Fibroblast of lung (primary cell): ENCODE measurements at places on chromosomes 12 and 14.

DNA sequence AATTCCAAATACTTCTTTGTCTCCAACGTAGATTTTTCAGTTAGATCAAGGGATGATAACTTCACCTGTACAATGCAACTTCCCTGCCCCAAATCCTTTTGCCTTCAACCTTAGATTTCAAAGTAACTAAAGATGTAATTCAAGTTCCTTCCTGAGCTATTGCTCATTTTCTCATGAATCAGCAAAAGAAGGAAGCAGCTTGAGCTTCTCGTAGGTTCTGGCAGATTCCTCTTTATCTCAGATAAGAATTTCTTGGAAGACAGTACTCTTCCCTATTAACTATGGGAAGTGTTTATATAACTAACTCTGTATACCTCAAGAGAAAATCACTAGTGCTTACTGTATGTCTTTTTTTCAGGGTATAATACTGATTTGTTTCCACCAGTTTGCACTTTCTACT is 203.8 kb downstream of the RASSF9 start:
- DNase-seq = peak; percentile 28

- peak; percentile 49 for DNase-seq
These were observed 496.4 kb downstream of the PCNX1 start for GRCh38 chr14:71403656-71404055.

- peak; percentile 54 for DNase-seq
These were observed 57.2 kb upstream of the RIN3 start for GRCh38 chr14:92456215-92457015.

DNA sequence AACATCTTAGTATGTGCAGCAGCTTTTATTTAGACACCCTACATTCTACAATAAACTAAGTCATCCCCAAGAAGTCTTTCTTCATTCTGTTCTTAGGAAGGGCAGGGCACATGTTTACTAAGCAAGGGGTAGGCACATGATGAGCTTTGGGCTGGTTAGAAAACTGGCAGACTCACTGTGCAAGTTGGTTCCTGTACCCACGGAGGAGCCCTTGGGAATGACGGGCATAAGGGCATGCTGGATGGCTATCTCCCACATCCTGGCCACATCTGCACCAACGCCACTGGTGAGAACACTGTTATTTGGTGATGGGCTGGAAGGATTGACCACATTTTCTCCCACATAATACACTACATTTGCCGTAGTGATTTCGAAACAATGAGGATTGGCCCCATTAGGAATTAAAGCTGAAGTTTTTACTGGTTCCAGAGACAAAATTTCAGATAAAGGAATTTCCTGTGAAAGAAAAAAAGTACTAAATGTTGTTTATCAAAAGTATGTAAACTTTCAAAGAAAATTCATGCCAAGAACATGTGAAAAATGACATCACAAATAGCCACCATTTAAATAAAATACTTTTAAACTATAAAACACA is 297.0 kb downstream of the PRKD1 start:
- DNase-seq = no peak

DNA sequence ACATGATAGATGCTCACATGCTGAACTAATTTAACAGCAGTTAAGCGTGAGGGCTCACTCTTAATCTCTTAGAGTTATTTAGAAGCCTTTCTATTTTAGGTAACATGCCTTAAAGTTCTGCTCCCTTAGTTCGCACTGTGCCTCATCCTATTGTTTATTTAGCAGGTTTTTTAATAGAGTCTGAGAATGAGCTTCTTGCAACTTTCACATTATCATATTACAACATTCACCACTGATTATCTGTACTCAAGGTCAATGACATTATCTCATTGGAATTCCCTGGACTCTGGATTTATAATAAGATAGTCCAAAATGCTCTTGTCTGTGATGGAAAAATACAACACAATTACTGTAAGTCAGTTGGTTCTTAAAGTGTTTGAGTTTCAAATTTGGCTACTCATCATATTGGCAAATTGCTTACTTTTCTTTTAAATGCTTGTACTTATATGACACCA is 183.6 kb upstream of the SLC38A2 start:
- peak; percentile 96 for DNase-seq

GRCh38 chr14:94494085-94494484 is 15.2 kb downstream of the SERPINA12 start:
- DNase-seq = no peak

DNA sequence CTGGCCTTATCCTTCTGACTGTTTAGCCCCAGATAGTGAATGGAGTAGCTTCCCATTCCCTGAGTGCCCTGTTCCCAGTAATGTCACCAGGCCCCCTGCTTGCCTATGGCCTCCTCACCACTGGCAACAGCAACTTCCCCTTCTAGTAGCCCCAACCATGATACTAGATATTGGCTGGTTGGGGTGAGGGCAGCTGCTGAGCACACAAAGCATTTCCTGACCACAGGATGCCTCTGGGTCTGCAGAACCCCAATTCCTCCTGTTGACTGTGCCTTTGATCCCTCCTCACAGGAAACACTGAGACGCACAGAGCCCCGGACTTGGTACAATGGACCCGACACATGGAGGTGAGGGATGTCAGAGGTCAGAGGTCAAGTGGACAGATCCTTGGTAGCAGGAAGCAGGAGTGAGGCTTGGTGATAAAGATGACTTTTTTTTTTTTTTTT is 597 bp downstream of the SOAT2 start:
- no peak for DNase-seq

DNA sequence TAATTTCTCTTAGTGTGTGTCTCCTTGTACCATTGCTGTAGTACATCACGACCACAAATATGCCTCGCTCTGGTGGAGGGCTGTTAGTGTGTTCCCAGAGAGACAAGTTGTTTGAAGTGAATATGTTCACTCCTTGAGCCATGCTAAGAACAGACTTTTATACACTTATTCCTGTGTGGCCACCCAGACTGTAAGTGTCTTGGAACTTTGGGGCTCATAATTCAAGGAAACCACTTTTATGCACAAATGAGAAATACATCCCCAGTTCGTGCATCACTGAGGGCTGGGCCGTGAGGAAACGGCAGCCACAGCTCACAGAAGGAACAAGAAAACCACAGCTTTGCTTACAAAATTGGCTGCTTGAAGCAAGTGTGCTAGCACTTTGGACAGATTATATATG is 362.2 kb upstream of the DDHD1 start:
- peak; percentile 41 for DNase-seq

DNA sequence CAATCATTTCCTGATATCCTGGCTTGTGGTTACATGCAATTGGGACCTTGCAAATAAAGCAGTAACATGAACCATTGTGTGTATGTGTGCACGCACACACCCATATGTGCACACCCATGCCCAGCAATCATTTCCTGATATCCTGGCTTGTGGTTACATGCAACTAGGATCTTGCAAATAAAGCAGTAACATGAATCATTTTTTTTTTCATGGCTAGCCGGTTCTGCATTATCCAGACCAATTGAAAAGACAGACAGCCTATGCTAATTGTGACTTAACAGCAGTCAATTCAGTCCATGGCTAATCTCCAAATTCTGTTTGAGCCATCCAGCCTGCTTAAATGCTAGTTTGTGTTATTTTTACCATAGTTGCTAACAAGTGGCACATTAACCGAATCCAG is 134.3 kb downstream of the TTC7B start:
- no peak for DNase-seq

- DNase-seq = no peak
These were observed 26.9 kb downstream of the MVK start for GRCh38 chr12:109600481-109600880.

DNA sequence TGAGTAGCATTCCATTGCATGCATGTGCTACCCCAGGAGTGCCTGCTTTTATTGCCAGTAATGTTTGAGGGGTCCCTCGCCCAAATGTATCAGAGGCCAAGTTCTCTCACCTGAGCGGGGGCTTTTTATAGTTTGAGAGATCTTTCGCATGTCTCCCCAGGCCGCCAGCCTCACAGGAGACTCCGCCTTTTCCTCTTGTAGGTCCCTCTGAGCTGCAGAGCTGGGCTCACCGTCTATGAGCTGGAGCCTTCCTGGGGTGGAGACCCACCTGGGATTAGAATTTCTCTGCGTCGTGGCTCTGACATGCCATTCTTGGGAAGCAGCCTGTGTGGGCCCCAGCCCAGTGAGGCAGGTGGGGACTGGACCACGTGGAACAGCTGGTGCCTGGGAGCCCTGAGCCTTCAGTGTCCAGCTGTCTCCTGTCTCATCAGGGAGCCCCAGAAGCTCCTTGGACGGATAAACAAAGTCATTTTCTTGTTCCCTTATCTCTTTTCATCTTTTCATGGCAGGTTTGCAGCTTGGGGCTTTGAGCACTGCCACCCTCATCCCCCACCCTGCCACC is 261.7 kb upstream of the CRY1 start:
- no peak for DNase-seq

- no peak for DNase-seq
These were observed 18.9 kb upstream of the C12orf71 start for GRCh38 chr12:27101290-27101689.

- DNase-seq = peak; percentile 27
These were observed 240.2 kb downstream of the PAX9 start for GRCh38 chr14:36901861-36902260.

GRCh38 chr14:96874127-96874526 is 76.9 kb downstream of the VRK1 start:
- no peak for DNase-seq

- no peak for DNase-seq
These were observed 62.4 kb downstream of the ARL6IP4 start for GRCh38 chr12:123042833-123043232.

DNA sequence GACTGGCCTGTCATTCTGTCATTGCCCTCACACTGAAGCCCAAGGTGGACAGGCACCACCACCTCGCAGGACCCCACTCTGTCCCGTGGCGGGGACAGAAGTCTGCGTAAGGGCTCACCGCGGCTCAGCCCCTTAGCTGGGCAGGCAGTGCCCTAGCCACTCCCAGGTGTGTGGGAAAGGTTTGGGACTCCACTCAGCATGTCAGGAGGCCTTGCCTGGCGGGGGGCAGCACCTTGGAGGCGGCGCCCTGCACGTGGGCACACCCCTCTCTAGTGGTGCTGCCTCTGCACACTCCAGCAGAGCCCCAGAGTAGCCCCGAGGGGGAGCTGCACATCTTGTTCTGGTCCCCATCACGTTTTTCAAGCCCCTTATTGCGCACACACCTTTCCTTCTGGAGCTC is 35.6 kb downstream of the FIGNL2 start:
- DNase-seq = no peak

- no peak for DNase-seq
These were observed 243.8 kb upstream of the NPAS3 start for GRCh38 chr14:32694795-32695449.

GRCh38 chr12:70157099-70157498 is 86.1 kb upstream of the CNOT2 start:
- no peak for DNase-seq

GRCh38 chr12:88951177-88951576 is 370.9 kb upstream of the KITLG start:
- no peak for DNase-seq

DNA sequence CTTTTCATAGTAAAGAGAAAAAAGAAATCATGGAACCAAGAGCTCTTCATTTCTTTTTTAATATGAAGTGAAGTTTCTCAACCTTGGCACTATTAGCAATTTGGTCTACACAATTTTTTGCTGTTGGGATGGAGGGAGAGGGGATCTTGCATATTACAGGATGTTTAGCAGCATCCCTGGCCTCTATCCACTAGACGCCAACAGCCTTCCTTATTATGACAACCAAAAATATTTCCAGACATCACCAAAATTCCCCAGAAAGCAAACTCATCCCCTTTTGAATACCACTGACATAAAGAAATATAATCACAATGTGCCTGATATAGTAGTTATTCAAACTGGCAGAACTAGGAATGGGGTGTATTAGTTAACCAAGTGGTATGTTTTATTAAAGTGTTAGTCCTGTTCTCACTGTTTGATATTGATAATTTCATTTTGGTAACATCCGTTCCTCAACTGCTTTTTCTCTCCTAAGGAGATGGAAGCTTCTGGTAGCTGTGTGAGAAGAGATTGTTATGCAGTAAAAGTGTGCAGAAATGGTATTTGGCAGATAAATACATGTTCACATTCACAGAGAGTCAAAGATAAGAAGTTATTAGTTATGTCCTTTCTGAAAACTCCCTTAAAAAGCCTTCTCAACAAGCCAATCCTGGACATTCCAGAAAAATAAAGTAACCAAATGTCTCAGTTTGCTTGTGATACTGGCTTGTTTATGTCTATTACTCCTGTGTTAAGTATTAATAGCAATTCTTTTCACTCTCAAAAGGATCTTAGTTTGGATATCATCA is 699.9 kb downstream of the C12orf50 start:
- peak; percentile 33 for DNase-seq
